ENCODE measurements at places on chromosomes 1 and 21. TPM values are rescaled to one million over a fixed set of nuclear protein-coding genes. Genes with fewer than 3 reads are reported as not detected.

- no peak for DNase-seq
- no peaks in the 10 kb centered on the region for H3K36me3 ChIP-seq
- no peaks in the 10 kb centered on the region for H3K4me1 ChIP-seq
- H3K27me3 ChIP-seq = no peaks in the 10 kb centered on the region
- no peak overlapping the region for H3K27ac ChIP-seq
Observed at GRCh38 chr1:95339377-95339776, 105.4 kb downstream of the RWDD3 start.

GRCh38 chr1:237166593-237167101 lies 124.7 kb downstream of the RYR2 start:
- H3K27me3 ChIP-seq = no peaks in the 10 kb centered on the region
- no peaks in the 10 kb centered on the region for H3K4me1 ChIP-seq
- H3K36me3 ChIP-seq = no peaks in the 10 kb centered on the region
- H3K27ac ChIP-seq = no peak overlapping the region
- DNase-seq = no peak

Gene HSPA6
- total RNA-seq = 5.5 TPM

Gene FAM72C
- total RNA-seq = 0.38 TPM
